NCI-H774 (cell line): ENCODE measurements at places on chromosomes 3 and 15.

GRCh38 chr3:45816544-45816943, 20.2 kb upstream of the SLC6A20 start:
- DNase-seq: no peak

DNA sequence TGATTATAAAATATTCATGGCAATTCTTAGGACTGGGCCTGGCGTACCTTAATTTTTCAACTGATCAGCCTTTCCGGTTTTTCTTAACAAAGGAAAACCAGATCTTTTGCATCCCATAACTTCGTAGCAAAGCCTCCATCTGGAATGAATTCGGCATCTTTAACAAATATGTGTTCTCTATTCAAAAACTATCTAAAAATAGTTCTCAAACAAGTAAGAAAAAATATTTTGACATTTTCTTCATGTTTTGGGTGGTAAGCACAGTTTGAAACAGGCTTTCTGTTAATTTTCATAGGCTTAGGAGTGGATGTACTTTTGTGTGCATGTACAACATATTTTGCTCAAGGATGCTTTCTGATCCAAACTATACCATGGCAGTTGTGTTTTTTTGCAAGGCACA, 55.1 kb downstream of the RBMS3 start:
- DNase-seq: no peak

- DNase-seq: no peak
These were observed 45.6 kb downstream of the FNDC3B start for GRCh38 chr3:172084871-172085556.

DNA sequence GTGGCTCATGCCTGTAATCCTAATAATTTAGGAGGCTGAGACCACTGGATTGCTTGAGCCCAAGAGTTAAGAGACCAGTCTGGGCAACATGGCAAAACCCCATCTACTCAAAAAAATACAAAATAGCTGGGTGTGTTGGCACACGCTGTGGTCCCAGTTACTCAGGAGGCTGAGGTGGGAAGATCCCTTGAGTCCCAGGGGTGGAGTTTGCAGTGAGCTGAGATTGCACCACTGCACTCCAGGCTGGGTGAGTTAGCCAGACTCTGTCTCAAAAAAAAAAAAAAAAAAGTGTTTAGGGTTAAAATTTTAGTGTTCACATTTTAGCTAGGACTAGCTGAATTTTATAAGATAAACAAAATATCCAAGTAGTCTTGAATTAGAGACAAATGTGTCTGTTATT, 1340.1 kb upstream of the EPHA6 start:
- no peak for DNase-seq

GRCh38 chr15:69158201-69158842, 2.1 kb upstream of the GLCE start:
- DNase-seq: no peak

DNA sequence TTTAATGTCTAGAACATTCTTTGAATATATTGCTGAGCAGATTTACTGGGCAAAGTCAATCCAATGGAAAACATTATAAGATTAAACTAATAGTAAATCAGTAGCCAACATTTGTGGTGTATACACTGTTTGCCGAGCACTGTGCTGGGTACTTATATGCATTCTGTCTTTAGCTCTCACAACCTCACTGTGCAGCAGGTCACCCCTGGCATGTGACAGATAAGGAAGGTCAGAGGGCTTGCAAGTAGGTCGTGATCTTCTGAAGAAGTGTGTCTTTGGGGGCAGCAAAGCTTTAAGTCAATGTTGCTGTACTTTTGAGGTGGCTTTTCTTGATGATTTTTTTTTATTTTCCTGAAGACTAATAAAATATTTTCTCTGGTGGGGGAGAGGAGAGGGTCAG, 62.2 kb downstream of the TCAIM start:
- DNase-seq: no peak

- no peak for DNase-seq
These were observed 7.5 kb downstream of the ADPRH start for GRCh38 chr3:119586733-119587172.

- no peak for DNase-seq
These were observed 61.9 kb upstream of the DCLK3 start for GRCh38 chr3:36826240-36826639.

- DNase-seq: no peak
These were observed 64.3 kb downstream of the IGF2BP2 start for GRCh38 chr3:185760550-185760949.

GRCh38 chr3:65999606-66000005, 39.1 kb downstream of the MAGI1 start:
- DNase-seq: no peak

GRCh38 chr3:103953796-103954195, 1412.9 kb upstream of the ALCAM start:
- DNase-seq: no peak

DNA sequence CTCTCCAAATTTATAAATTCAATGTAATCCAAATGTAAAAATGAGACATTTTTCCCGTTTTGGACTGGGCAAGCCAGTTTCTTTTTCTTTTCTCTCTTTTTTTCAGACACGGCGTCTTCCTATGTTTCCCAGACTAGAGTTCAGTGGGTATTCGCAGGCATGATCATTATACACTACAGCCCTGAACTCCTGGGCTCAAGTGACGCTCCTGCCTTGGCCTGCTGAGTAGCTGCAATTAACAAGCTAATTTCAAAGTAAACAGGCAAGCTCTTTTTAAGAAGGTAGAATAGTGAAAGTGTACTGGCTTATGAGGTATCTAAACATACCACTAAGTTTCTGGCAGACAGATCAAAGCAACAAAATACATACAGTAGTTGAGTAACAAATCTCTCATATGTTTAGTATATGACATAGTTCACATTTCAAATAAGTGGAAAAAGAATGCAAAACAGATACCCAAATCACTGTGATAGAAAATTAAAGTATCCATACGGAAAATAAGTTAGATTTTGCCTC, 13.5 kb downstream of the HIGD1A start:
- DNase-seq: no peak

DNA sequence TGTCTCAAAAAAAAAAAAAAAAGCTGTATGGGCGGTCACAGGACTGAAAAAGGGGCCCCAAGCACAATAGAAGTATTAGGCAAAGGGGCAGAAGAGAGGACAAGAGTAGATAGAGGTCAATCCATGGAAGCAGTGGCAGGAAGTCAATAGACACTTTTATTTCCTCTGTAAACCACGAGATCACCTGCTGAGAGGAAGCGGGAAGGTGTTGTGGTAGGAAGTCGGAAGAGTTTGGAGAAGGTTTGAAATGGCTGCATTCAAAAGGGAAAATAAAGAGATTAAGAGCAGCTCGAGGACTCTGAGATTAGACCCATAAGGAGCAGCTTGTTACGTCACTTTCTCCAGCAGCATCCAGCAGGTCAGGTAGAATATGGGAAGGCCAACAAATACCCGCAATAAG, 14.2 kb upstream of the ZNF148 start:
- no peak for DNase-seq

- DNase-seq: no peak
These were observed 48.4 kb upstream of the LIMD1 start for GRCh38 chr3:45546126-45546620.

DNA sequence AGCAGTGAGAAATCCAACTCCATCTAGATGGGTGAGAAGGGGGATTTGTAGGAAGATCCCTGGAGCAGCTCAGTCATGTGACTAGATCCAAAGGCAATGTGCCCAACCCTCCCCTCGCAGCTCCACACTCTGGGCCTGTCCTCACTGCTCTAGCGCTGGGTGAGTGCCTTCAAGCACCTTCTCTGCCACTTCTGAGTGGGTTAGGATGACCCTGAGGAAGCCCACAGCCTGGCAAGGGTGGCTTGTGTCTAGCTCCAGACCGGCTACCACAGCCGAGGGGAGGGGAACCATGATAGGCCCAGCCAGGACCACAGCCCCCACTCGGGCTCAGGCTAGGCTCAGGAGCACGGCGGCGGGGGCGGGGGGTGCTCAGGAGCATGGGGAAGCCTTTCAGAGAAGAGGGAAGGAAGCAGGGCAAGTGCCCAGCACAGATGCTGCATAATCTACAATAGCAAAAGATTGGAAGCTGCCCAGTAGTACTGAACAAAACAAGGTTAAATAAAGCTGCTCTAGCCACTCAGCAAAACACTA, 1.7 kb downstream of the SPATA12 start:
- no peak for DNase-seq

GRCh38 chr3:27281671-27282150, 87.5 kb downstream of the NEK10 start:
- DNase-seq: no peak

DNA sequence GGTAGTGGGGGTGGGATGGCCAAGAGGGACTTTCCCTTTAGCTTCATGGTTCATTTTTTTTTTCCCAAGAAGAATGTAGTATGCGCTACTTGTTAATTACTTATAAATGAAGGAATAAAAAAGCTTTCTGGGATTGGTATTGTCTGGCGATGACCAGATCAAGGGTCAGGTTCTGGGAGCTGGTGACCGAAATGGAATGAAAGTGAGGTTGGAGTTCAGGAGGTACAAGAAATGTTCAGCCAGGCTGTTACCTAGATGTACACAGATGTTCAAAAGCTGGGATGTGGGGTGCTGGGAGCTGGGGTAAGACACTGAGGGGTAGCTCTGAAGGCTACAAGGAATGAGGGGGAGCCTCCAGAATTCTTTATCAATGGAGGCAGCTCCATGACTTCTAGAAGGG, 17.1 kb upstream of the U2SURP start:
- DNase-seq: no peak

- no peak for DNase-seq
These were observed 58.9 kb downstream of the TLE3 start for GRCh38 chr15:70038730-70039392.

DNA sequence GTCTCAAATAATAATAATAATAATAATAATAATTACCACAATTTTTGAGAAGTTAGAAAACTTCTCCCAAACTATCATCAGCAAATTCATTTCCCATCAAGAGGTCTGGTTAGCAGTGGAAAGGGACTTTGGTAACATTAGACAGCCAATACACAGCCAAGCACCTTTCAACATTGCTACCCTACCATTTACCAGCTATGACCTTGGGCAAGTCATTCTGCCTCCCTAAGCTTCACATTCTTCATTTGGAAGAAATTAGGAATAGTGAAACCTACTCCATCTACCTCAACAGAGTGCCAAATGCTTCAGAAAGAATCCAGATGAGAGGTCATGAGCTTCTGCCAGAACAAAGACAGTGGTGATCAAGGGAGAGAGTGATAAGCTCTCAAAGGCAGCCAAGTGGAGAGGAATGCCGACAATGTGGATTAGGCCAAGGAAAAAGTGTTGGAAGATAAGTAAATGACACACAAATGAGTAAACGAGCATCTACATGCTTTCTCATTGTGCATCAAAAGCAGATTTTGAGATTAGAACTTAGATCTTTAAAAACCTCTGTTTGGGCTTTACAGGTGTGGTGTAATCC, 42.9 kb upstream of the LPP start:
- no peak for DNase-seq

DNA sequence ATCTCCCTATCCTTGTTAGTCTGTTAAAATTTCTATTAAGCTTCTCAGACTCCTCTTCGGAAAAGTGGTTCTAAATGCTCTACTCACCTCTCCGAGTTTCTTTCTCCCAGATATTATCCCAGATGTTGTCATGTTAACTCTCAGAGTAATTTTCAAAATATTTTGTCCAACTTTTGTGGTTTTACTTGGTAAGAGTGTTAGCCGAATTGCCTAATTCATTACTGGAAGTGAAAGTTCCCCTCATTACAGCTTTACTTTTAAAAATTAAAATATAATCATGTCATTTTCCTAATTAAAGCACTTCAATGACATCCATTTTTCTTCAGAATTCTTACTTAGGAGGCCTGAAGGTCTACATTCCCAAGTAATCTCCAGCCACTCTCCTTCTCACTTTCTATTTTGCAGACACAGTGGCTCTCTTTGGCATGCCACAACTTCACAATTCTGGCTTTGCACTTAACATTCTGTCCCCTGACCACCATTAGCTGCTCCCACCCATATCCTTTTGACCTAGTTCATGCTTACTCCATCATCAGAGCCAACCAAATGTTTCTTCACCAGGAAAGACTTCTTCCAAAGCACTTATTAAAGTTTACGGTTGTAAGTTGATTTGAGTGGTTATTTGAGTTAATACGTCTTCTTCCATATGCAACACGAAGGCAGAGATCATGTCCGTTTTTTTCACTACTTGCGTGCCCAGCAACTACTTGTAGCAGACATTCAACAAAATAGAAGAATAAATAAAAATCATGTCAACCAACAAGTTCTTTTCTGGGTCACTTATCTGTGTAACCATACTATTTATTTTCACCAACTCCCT, 10.2 kb upstream of the TIPARP start:
- no peak for DNase-seq

- DNase-seq: no peak
These were observed 435 bp downstream of the RAB27A start for GRCh38 chr15:55289011-55289745.

GRCh38 chr3:57918123-57918837, 89.9 kb upstream of the FLNB start:
- no peak for DNase-seq

- DNase-seq: no peak
These were observed 848.3 kb downstream of the FHIT start for GRCh38 chr3:60402931-60403330.

GRCh38 chr15:62453375-62453774, 288.3 kb upstream of the C2CD4B start:
- DNase-seq: no peak

- DNase-seq: no peak
These were observed 45.4 kb upstream of the RAD18 start for GRCh38 chr3:9008550-9009255.

- no peak for DNase-seq
These were observed 8.5 kb upstream of the ILDR1 start for GRCh38 chr3:122030381-122031122.

GRCh38 chr3:110685630-110686029, 386.0 kb upstream of the NECTIN3 start:
- no peak for DNase-seq

DNA sequence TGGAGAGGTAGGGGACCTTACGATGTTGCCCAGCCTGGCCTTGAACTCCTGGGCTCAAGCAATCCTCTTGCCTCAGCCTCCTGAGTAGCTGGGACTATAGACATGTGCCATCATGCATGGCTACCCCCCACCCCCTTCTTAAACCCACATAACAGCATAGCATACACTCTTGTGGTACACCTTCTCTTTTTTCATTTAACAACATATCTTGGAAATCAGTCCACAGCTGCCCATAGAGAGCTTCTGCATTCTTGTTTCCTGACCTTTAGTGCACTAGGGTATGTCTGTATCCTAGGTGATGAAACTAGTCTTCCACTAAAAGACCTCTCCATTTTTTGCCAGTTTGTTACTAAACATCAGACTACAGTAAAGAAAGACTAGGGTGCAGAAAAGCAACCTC, 33.0 kb downstream of the SLC28A1 start:
- no peak for DNase-seq

GRCh38 chr15:64558460-64559179, 98.2 kb downstream of the ZNF609 start:
- DNase-seq: no peak

GRCh38 chr15:36954486-36954885, 145.9 kb downstream of the MEIS2 start:
- no peak for DNase-seq
